ENCODE measurements at places on chromosomes 7 and 10.

- no peak for DNase-seq
Measured at GRCh38 chr7:100604028-100604975, 2.1 kb downstream of the PCOLCE start.

DNA sequence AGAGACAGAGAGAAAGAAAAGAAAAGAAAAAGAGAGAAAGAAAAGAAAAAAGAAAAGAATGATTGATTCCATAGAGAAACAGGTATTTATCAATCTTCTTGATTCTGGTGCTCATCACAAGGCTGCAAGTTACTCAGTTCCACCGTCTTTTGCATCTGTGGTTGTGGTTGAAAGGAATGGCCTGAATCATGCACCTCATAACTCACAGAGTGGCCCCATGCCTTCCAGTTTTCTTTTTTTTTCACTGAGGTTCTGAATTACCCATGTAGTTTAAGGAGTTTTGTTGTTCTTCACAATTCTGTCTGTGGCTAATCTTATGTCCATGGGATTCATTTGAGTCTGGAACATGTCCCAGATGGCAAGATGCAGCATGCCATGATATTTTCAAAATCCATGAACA, 156.0 kb downstream of the ZNF33B start:
- DNase-seq: no peak

- DNase-seq: no peak
Measured at GRCh38 chr10:44466236-44466635, 81.3 kb upstream of the CXCL12 start.

- no peak for DNase-seq
Measured at GRCh38 chr7:78649976-78650375, 803.5 kb downstream of the MAGI2 start.

DNA sequence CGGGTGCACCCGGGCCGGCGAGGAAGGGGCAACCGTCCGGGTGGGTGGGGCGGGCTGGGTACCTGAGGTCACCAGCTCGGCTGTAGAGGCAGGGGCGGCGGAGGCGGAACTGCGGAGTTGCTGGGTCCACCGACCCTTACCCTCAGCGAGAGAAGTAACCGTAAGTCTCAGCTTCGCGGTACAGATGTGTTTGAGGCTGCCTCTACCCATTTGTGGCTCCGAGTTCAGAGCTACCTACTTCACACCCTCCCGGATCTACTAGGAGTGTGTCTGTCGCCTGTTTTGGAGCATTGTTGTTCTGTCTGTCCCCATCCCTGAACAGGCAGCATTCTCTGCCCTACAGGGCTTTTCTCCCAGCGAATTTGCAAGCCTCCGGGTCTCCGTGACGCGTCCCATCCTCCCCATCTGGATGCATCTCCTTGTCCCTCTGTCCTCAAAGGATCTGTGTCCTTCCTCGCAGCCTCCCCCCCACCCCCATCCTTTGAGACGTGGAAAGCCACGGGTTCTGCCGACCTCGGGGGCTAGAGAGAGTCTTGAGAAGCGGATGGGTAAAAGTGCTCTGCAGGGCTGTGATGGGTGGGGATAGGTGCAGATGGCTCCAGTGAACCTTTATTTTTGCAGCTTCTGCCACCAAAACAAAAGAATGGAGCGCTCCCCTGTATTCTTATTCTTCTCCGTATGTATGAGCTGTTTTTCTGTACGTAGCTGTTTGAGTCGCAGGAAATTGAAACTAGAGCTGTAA, 757 bp downstream of the ANKIB1 start:
- no peak for DNase-seq
